Esophagus muscularis mucosa (tissue), 4 donors: ENCODE measurements at places on chromosomes 5 and 9.

DNA sequence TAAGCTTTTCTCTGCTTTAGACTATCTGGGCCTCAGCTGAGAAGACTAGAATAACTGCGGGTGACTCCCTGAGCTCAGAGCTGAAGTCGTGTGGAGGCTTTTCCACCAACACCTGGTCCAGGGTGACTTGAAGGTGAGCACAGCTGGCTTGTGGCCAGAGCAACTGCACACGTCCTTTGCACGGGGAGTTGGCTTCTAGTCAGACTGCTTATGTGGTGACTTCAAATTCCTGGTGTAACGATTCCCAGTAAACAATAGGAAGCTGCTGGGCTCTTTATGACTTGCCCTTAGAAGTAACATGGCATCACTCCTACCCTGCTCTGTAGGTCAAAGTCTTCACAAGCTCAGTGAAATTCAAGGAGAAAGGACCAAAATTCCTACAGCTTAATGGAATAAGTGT, 800.6 kb upstream of the CDH6 start:
- DNase-seq = no peak

GRCh38 chr9:124348363-124348762, 66.9 kb downstream of the PSMB7 start:
- DNase-seq = no peak

DNA sequence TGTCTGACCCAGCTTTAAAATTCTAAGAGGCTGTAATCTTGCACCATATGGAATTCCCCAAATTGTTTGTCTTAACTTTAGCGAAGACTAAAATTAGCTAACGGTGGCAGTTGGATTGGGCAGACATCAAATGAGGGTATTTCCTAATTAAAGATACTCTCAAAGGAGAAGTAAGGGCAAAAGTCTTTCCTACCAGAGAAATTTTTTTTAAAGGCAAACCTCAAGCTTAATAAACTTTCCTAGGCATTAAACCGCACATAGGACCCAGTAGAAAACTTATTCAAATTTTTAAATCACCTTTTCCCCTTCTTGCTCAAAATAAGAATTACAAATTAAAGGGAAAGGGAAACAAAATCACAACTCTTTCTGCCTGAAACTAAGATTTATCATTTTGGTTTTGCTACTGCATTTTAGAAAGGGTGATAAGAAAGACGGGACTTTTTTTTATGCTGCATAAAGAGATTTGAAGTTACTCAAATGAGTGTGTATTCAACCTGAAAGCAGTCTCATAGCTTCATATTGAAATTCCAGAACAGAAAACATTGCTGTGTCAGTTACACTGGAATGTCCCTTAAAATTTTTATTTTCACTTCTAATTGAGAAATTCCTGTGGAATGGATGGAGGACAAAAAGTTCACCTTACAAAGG, 189.1 kb upstream of the PTGER4 start:
- DNase-seq = no peak

DNA sequence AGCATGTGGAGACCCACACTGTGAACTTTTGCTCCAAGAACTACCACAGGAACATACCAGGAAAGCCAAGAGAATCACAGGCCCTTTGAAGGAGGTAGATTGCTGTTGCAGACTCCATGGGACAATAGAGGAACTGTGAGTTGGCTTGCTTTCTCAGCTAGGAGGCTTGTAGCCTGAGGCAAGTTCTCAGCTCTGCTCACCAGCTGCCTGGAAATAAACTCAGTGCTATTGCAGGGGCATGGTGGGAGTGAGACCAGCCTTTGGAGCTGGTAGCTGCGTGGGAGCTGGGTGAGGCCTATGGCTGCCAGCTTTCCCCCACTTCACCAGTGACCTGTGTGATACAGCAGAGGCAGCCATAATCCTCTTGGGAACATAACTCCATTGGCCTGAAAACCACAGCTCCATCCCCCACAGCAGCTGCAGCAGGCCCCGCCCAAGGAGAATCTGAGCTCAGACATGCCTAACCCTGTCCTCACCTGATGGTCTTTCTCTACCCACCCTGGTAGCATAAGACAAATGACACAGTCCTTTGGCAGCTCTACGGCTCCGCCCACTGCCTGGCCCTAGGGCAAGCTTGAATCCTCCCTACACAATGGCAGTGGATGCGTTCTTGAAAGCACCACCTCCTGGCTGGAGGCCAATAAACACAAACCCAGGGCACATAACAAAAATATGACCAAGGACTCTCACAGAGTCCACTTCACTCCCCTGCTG, 389.5 kb downstream of the KIF4B start:
- no peak for DNase-seq

DNA sequence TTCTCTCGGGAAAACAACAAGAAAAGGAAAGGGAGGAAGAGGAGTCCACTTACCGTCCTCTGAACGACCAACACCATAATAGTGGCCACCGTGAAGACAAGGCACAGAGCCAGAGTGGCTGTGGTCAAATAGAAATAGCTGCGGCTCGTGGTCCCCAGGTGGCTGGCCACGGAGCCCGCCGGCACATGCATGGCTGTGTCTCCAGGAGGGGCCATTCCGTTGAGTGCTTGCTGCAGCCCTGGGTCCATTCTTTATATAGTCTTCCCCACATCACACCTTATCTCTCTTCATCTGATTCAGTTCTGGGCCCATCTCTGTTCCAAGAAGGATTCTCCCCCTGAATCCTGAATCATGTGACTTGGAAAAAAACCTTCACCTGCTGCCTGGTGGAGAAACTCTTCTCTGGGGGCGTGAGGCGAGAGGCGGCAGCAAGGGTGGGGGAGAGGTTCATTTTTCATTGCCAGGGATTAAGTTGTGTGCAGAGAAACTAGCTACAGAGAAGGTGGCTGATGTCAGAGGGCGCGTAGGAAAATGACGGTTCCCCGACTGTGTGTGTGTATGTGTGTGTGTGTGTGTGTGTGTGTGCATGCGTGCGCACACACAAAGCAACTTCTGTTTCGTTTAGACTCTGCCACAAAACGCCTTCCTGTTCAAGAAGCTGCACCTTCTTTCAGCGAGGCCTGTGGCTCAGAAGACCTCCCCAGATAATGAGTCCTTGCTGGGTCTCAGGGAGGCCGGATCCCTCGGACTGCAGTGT, at the start of gene TNFSF8:
Gene TNFSF8, minus strand, starts transcription at position 536 of the 757 bp plus-strand sequence. Its CDS starts 288 bp downstream, at position 248.
- peak; percentile 87 for DNase-seq

- no peak for DNase-seq
Measured at GRCh38 chr9:120909904-120910303, 16.7 kb downstream of the TRAF1 start.

GRCh38 chr5:53403758-53404157, 76.7 kb upstream of the FST start:
- no peak for DNase-seq

- DNase-seq = no peak
Measured at GRCh38 chr5:62627121-62627520, 48.5 kb downstream of the LRRC70 start.

GRCh38 chr9:130806327-130806716, 28.7 kb upstream of the ABL1 start:
- DNase-seq = no peak

DNA sequence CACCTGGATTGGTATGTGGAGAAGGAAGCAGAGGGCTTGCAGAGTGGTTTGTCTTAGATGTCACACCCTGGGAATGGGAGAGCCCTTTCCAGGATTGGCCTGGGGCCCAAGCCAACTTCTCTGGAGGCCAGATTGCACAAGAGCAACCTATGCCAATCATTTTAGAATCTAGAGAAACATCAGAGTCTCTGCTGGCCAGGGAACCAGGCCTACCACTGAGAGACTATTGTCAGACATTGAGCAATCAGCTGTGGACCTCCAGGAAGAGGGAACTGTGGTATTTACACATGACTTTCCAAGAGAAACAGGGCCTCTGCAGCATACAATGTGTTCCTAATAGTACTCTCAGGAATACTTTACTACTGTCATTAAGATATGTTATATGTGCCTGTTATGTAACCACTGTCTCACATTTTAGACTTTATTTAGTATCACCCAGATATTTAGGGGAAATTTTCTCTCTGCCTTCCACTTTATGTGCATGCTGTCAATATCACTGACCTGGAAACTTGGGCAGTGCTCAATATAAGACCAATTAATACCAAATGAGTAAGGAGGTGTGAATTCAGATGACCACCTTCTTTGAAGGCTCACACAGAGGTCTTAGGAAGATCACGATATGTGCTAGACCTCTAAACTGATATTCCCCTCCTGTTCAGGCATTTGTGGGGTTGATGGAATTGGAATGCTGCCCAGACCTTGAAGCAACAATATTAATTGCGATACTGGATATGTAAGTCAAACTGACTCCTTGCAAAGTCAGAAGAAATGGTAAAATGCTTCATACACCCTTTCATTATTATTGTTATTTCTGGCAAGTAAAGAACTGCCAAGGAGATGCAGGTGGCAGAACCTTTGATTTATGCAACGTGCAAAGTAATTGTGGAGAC, 20.5 kb upstream of the CCL28 start:
- no peak for DNase-seq

- no peak for DNase-seq
Measured at GRCh38 chr5:124921694-124922093, 175.3 kb upstream of the ZNF608 start.

DNA sequence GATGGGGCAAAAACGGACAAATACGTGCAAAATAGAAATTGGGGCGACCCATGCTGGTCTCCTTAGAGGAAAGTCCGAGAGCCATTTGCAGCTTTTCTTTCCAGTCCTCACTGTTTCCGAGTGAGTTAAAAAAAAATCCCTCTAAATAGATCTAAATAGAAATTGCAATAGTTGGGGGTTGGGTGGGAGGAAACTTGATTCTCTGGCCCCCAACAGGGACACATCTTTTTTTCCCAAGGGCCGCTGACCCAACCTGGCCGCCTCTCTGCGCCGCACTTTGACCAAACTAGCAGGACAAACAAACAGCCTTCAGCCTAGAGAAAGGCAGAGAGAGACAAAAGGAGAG, 2.8 kb upstream of the NKX2-5 start:
- DNase-seq = no peak

- no peak for DNase-seq
Measured at GRCh38 chr5:145543968-145544367, 291.2 kb downstream of the PRELID2 start.

DNA sequence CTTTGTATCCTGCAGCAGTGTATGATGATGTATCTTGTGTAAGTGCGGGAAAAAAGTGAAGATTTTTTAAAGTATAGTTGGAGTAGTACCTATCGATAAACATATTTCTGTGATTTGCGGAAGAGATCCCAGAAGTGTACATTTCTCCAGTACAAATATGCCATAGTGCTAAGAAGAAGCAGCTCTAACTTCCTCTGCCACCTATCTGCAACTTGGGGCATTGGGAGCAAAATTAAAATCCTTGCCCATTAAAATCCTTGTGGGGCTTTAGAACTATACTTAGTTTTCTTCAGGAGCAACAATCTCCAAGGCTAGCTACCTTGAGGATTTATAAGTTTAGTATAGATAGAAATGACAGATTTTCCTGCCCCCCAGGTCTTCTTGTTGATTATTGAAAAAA, 123.7 kb downstream of the VCAN start:
- no peak for DNase-seq

DNA sequence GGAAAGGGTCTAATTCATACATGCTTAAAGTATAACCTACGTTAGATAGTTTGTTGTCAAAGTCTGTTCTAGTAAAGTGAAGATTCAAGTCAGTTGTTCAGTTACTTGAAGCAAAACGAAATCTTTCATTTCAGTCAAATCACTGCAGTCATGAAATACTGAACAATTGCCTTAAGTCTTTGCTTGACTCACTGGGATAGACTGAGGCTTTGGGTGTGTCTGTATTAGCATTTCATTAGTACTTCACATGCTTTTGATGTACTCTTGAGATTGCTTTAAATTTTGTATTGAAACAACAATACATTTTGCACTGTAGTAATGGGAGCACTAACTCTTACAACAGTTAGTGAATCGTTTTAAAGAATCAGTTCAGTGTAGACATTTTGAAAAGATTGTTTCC, 4.0 kb upstream of the CMYA5 start:
- DNase-seq = no peak

DNA sequence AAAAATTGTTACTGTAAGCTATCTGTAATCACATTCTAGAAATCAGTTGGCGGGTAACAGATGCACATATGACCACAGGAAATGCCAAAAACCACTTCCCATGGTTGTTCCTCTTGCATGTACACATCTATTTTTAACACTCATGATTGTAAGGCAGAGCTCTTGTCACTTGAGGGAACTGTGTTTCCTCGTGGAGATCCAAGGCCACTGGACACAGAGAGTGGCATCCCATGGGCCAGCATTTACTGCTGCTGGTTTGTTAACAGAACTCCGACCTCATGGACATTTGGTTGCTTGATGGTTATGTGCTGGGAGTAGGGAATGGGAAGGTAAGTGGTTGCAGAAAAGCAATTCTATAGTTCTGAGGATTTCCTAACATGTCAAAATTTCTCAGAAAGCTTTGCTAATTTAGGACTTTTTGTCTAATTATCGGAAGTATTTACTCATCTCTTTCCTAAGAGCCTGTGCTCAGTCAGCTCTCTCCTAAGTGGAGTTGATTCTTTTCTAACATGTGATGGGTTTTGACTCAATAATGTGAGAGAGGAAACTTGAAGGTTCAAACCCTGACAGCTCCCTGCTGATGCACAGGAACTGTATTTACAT, 202.0 kb upstream of the NR3C1 start:
- DNase-seq = peak; percentile 84

GRCh38 chr5:108762660-108763059, 15.0 kb downstream of the FER start:
- DNase-seq = no peak

GRCh38 chr9:104810421-104811339, 46.8 kb downstream of the NIPSNAP3B start:
- DNase-seq = no peak

DNA sequence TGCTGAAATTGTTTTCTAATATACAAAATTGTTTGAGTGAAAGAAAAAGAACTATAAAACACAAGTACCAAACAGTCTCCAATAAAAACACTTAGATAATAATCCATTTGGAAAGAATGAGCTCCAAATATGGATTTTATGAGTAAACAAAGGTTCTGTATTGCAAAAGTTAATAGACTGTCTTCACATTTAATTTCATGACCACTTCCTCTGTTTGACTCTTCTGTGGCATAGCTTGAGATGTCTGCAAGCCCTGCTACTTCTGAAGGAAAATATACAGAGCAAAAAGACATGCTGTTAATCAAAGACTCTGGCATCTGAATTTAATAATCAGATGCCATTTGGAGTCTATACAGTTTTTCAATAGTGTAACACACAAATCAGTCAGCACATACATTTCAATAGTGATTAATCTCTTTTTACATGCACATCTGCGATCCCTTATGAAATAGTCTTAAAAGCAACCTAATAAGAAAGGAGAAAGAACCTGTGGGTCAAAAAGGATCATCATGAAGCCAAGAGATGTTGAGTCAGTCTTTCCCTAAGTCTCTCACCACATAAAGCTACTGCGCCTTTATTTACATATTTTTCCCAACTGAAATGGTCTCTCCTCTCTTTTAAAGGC, 165.4 kb upstream of the LHFPL2 start:
- DNase-seq = no peak

GRCh38 chr9:114803479-114804265, 2.2 kb downstream of the TNFSF15 start:
- DNase-seq = no peak

- no peak for DNase-seq
Measured at GRCh38 chr5:139747583-139748504, 47.8 kb upstream of the PSD2 start.
